CD4-positive, CD25-positive, alpha-beta regulatory T cell (primary cell): ENCODE measurements at places on chromosomes 5 and 9. TPM values are rescaled to one million over a fixed set of nuclear protein-coding genes. Genes with fewer than 3 reads are reported as not detected.

DNA sequence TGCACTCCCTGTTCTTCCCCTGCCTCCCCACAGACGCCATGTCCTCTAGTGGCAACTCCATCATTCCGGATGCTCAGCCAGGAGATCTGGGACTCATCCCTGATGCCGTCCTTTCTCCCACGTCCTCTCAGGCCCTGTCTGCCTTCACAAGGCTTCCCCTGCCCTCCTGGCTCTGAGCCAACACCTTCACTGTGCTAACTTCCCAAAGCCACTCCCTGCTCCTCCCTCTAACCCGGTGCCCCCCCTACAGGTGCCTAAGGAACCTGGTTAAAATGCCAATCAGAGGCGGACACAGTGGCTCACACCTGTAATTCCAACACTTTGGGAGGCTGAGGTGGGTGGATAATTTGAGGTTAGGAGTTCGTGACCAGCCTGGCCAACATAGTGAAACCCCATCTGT, 67.6 kb downstream of the LMX1B start:
- DNase-seq = no peak

STK32A gene
- total RNA-seq = not detected

TAF11L5 gene
- not detected for total RNA-seq

GRCh38 chr5:52342361-52342760, 445.4 kb upstream of the ITGA1 start:
- no peak for DNase-seq

DNA sequence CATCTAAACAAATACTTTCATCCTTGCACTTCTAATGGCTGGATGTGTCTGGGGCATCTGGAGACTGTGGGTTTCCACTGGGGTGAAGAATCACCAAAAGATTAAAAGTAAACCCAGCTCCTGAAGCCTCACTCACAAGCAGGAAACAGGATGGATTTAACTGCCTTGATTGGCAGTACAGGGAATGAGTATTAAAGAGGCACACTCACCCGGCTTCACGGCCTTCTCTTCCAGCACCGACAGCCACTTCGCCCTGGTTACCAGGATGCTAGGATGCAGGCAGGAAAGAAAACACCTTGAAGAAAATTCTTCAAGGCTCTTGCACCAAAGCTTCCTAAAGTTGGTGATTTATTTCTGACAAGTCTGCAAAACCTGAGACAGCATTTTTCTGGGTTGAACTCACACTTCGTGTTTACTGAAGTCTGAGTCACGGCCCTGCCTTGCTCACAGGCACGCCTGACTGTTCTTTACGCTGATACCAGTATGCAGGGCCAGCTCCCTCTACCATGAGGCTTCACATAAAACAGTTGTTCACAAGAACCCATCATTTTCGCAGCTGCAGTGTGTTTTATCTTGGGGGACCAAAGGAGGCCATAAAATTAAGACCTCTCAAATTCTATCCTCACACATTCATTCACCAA, 56.5 kb upstream of the ZNF354A start:
- DNase-seq = no peak

DNA sequence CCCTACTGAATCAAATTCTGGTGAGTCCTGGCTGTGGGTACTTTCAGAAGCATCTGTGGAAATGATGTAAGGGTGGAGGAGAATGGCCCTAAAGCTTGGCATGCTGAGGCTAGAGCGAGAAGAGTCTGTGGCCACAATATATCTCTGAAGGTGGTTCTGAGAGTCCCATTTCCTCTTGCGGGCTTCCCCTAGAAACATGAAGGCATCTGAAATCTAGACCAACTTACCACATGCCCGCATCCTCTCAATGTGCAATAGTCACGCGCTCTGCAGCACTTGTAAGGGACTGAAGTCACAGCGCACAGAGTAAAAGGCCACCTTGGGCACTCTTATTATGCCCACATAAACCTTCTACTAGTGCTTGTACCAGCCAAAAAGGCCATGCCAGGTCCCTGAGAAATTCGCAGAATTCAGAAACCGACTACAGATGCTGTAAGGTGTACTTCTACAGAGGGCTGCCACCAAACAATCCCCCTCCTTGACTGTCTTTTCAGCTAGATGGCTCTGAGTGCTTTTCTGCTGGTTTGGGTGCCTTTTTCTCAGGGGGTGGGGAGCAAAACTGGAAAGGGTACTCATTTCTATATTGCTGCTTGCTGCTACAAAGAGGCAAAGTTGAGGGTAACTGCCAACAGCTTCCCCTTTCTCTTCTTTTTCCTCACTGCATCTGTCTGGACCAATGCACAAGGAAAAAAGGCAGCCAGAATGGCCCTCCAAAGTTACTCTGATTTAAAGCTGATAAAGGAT, 107.3 kb downstream of the ZDHHC21 start:
- no peak for DNase-seq

- no peak for DNase-seq
Observed at GRCh38 chr5:17305964-17306725, 88.7 kb downstream of the BASP1 start.

DNA sequence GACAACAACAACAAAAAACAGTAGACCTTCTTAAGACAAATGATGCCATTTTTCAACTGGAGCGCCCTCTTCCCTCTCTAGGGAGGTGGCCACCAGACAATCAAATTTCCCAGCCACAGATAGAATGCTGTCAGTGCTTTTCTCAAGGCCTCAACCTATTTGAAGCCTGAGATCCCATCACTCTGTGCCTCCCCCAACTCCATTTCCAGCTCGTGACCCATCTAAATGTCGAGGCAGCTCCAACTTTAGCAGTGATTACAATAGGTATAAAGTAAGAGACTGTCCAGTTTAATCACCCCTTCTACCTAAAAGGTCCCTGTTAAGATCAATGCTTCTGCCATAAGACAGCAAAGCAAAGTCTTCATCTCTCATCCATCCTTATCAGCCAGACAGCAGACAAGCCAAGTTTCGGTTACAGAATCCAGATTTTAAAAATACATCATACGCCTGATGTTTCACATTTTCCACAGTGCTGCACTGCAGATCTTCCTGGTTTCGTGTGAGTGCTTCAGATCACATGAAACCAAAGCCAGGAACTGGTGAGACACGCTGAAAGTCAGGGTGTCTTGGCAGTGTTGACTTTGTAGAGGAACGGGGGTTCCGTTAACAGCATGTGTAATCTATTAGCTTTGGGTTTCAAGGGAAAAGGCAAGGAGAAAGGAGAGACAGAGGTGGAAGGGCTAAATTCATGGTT, 447.8 kb downstream of the ENC1 start:
- no peak for DNase-seq

DNA sequence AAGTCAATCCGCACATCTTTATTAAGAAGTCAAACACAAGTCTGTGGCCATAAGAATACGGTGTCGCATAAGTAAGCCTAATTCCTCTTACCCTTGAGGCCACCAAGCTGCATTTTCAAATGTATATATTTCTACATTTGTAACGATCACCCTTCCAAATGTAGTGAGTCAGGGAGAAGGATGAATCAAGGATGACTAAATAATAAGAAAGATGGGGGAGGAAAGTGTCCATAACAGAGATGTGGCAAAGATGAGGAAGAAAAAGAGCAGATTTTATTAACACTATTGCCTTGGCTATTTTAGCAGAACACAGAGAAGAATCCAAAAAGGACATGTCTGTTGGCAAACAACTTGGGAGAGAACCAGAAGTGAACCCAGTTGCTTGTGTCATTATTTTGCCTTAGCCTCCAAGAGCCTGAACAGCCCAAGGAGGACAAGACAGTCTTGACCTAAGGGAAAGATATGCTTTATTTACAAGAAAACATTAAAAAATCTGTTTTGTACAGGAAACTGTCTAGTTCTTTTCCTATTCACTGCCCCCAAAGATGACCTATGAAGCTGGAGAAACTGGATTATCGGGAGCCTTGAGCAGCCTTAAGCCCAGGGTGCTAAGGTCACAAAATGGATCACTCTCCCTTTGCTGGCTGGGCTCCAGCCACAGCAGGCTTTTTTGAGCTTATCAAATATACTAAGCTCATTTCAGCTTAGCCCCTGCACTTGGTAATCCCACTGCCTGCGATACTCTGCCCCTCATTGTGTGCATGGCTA, 101.5 kb downstream of the PLCXD3 start:
- DNase-seq = no peak

CTNND2 gene
- total RNA-seq = not detected

DNA sequence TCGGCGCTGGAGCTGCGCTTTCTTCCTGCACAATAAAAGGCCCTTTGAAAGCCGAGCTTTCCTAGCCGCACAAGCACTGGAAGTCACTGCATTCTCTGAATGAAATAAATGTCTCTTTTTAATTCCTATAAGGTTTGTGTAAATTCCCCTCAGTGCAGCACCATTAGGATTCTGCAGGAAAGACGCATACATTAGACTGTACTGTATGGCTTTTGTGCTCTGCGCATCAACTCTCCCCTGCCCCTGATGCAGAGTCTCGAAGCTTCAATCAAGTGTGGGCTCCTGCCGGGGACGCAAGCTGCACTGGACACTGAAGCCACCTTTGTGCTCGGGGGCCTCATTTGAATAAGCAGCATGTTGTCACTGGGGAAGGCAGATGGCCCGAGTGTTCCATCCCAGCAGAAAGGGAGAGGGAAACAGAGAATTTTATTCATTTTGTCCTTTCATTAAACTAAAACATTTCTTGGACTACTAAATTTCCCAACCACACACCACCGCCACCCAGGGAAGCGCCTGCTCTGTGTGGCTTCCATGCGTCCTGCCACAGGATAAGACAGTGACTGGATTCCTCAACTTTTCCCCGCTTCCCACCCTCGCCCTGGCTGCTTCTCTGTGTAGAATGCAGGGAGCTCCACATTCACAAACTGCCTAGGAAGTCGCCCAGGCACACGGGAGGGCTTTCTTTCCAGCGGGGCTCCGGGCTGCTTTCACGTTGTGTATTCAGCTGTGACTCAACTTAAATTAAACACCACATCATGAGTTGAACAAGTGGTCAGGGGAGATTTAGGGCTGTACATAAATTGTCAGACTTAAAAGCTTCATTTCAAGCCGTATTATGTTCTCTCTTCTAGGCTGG, 635.4 kb downstream of the IRX1 start:
- DNase-seq = no peak

GRCh38 chr5:68088302-68088701, 127.3 kb upstream of the PIK3R1 start:
- DNase-seq = no peak

- no peak for DNase-seq
Observed at GRCh38 chr5:135304352-135305221, 94.4 kb downstream of the MACROH2A1 start.

DNA sequence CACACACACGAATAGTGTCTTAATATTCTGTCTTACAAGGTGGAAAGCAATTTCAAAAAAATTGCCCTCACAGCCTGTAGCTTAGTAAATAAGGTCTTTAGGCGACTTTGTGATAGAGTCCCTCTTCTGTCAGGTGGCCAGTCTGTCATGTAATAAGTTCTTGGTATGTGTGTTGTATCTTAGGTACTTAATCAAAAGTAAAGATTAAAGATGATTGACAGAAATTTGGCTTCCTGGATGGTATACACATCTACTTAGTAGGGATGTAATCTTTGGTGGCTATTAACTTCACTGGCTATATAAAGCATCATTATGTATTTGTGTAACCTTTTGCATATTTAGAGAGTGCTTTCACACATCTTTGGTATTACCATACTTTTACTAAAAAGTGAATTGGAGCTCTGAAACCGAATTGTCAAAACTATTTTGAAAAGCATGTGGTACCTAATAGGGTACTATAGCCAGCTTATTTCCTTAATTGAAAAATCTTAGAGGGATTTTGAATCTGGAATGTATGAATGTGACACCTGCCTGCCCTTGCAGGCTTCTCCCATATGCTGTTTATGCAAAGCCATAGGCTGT, 3.4 kb downstream of the G3BP1 start:
- no peak for DNase-seq

COL5A1 gene
- total RNA-seq = 1.7 TPM

ZNF346 gene
- total RNA-seq = 24.2 TPM

DNA sequence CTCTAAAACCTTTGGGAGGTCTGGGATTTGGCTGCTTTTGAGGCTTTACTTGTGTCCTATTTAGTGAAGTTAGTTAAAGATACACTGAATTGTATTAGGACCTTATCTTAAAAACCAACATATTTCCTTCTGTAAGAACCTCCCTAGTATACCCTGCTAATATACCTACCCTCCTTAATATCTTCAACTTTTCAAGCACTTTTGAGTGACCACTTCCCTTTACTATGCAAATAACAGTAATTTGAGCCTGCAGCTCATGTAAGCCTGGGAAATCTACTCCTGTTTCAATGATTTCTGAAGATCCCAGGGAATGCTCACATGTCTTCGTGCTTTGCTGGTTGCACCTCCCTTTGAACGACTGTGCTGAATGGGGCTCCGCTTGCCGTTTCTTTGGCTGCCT, 358.5 kb downstream of the YTHDC2 start:
- DNase-seq = no peak

ENTPD2 gene
- not detected for total RNA-seq

DNA sequence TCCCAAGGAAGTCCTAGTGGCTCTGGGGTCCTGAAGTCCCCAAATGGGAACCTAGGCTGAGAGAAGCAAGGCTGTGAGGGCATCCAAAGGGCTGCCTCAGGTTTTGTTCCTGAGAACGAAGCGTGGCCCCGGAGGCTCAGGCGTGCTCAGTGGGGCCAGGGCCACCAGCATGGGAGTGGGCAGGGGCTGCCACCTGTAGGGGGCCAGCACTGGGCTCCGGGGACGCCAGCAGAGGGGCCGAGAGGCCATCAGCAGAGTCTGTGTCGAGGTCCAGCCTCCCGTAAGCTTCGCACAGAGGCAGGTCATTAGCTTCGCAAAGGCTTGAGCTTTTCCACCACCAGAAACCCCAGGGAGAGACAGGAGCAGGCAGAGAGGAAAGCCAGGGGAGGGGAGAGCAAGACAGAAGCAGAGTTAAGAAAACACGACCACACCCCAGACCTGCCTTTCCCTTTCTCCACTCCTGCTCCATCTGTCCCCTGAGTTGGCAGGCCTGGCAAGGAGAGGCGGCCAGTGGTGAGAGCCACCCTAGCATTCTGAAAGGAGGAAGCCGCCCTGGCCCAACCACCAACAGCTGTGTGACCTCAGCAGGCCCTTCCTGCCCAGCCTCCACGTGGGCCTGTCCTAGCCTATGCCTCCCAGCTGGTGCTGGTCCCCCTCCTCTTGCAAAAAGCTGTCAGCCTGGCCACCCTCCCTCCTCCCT, 5.5 kb upstream of the SURF6 start:
- DNase-seq = no peak

DNA sequence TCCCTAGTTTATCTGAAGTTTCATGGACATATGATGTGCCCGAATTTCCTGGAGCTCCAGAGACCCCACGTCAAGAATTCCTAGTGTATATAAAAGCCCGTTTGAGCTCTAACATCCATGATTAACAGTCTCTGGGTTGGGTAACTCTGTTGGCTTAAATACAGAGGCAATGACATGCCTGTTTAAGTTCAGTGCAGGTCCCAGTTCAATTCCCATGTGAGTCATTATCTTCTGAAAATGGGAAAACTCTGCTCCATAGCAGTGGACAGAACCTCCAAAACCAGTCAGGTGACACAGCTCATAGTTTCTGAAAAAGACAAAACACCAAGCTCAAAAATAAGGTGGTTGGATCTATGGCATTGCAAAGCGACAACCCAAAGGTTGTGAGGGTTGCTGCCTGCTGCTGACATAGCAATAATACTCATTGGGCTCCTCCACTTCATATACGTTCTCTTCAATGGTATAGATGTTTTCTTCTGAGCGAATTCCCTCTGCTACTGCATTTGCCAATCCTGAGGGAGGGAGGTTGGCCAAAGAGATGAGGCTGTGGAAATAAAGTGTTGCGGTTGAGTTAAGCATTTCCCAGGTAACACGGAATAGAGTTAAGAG, 22.0 kb downstream of the HAVCR2 start:
- DNase-seq = no peak
